ENCODE measurements at places on chromosomes 5 and 9.

DNA sequence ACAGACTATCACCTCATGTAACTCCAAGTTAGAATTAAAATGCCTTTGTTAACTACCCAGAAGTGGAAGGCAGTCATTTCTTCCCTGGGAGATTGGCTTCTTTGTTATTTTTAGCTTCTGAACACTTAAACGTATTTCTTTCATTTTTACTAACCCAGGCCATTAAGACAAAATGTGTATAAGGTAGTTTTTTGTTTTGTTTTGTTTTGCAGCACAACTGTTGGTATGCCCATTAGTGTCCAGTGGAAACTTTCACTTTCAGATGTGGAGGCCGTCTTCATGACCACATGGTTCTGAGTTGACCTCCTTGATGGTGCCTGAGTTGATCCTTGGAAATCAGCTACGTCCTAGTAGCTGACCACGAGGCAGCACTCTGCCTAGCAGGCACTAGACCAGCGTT lies 264.6 kb upstream of the ZNF608 start:
- no peak for DNase-seq

GRCh38 chr9:108869092-108869725 lies 7.1 kb downstream of the ACTL7A start:
- DNase-seq: no peak

DNA sequence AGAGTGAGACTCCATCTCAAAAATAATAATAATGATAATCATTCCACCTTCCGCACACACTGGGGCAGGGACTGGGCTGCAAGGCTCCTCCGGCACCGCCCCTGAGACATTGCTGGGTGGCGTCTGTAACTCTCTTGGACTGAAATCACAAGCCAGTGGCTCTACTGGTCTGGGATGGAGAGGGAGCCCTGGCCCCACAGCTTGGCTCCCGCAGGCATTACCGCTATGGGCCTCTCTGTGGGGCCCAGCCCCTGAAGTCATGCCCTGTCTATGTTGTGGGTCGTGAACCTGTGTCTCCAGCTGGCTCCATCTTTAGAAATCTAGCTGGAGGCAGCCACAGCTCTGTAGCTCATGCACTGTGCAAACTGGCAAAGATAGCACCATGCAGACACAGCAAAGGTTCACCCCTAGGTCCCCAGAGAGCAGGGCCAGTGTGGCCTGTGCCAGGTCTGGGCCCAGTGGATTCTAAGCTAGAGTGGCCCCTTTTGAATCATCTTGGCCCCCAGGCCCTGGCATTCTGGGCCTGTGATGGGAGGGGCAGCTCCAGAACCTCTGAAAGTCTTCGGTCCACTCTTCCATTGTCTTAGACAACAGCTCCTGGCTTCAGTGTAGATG lies 36.1 kb upstream of the COL5A1 start:
- DNase-seq: no peak

- DNase-seq: no peak
These were observed 85.6 kb upstream of the LMX1B start for GRCh38 chr9:126528111-126528510.

GRCh38 chr5:120413686-120414085 lies 50.4 kb upstream of the PRR16 start:
- no peak for DNase-seq

DNA sequence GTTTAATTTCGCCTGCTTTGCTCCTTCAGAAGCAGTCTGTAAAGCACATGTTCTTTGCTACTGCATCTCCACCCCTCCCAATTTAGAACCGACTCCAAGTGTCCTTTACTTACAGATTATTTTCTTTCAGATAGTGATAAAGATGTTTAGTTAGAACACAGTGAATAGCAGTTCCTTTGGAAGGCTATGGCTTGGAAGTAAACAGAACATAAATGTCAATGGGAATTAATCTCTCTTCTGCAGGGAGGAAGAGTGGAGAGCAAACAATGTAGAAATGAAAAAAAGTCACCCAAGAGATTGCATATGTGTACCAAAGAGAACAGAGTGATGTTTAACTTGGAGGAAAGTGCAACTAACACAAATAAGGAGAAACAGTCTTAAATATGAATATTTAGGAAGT lies 4.2 kb upstream of the CARTPT start:
- no peak for DNase-seq

GRCh38 chr5:179763215-179763945 lies 30.4 kb upstream of the LTC4S start:
- DNase-seq: peak; percentile 75

- DNase-seq: no peak
These were observed 4.7 kb upstream of the GLRX start for GRCh38 chr5:95826949-95827891.

GRCh38 chr5:131533836-131534235 lies 101.2 kb downstream of the RAPGEF6 start:
- DNase-seq: no peak

DNA sequence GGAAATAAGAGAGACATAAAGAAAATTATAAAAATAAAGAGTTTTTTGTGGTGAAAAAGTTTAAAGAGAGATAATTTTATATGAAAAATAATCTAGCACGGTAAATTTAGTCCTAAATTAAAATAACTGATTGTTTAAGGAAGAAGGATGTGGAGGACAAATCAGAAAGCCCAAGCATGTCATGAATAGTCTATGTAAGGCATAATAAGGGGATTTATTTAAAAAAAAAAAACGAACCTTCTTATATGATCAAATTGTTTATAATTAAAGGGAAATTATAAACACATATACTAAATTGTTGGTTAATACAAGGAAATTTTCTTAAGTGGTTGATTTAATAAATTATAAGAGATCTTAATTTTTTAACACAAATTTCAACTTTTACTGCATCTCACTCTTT lies 551.8 kb upstream of the TYRP1 start:
- no peak for DNase-seq

DNA sequence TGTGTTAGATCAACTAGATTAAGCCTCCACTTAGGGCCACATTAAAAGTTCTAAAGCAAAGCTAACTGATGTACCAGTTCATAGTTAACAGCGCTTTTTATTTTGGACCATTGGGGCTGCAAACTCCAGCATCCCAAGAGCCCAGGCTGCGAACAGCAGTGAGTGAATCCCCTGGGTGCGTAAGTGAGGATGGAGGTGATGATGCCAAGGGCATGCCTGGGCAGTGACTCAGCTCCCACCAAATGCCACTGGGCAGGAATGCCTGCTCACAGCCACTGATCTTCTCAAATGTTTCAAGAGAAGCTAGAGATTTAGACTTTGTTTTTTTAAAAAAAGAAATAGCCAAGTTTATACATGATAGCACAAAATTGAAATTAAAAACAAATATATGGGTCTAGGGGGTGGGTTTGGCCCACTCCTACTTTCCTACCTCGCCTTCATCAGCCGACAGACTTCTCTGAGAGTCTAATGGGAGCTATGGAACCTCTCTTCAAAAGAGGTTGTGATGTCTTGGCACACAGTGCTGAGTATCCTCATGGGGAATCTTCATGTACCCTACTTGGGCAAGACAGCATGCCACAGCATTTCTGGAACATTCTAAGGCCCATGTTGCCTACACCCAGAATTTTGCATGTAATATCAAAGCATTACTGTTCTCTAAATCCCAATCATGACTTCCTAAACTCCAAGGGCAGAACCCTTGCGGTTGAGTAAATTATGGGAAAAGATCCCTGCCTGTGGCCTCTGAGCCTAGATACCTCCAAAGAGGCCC lies 398.1 kb downstream of the EBF1 start:
- no peak for DNase-seq

DNA sequence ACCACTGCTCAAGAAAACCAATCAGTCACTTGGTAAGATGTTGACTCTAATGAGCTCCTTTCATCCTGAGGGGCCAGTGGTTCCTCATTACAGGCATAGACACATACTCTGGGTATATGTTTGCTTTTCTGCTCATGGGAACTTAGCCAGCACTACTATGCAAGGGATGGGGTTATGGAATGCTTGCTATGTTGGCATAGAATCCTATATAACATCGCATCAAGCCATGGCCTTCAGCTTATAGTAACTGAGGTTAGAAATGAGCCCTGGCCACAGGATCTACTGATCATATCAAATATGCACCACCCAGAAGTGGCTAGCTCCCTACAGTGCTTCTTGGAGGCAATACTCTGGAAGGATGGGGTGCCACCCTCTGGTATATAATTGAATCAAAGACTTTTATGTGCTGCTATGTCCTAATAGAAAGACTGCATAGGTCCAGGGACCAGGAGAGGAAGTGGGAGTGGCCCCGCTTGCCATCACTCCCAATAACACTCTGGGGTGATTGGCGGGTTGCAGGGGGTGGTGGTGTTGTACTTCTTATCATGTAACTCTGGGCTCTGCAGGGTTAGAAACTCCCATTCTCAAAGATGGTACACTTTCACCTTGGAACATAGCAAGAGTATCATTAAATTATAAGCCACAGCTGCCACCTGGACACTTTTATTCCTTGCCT lies 70.3 kb downstream of the ZNF366 start:
- no peak for DNase-seq

GRCh38 chr5:150410524-150411244 lies 2.0 kb downstream of the CD74 start:
- DNase-seq: peak; percentile 56

DNA sequence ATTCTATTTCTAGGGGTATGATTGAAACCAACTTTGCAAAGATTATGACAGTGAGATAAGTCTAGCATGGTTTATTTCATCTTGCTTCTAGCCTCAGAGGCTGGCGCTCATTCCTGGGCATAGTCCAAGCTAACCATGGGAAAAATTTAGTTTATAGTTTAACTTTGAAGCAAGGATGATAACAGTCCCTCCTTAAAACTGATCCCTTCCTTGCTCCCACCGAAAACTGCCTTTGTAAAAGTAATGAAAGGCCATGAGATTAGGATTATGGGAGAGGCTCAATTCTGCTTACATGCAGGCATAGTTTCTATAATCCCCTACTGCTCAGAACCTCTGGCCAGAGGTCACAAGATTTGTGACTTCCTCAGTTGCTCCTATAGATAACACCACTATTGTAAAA lies 75.7 kb downstream of the TARS1 start:
- no peak for DNase-seq

GRCh38 chr9:127746959-127747569 lies 12.0 kb upstream of the TOR2A start:
- DNase-seq: no peak

- DNase-seq: no peak
These were observed 984.1 kb downstream of the TLE4 start for GRCh38 chr9:80555782-80556325.

Measured in HAP-1 (cell line).